ENCODE measurements at places on chromosomes 16 and 17. TPM values are rescaled to one million over a fixed set of nuclear protein-coding genes. Genes with fewer than 3 reads are reported as not detected.
A peak's percentile ranks its signal among the peaks of the same experiment; 100 is the strongest.

DNA sequence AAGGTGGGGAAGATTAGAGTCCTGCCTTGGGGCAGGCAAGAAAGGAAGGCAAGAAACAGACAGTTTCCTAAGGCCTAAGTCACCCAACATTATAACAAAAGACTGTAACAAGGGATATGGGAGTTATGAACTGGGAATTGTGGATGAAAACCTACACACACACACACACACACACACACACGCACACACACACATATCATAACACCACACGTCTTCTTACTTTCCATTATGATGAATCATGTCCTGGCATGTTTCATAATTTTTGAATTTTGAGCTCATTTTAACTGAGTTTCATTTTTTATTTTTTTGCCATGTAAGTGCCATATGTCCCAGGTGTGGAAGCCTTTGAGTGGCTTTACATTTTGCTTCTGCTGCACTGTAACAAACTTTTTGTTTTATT lies 29.9 kb downstream of the HS3ST2 start:
- no peak for DNase-seq

GRCh38 chr16:12829096-12829888 lies 25.6 kb upstream of the CPPED1 start:
- no peak for DNase-seq

DNA sequence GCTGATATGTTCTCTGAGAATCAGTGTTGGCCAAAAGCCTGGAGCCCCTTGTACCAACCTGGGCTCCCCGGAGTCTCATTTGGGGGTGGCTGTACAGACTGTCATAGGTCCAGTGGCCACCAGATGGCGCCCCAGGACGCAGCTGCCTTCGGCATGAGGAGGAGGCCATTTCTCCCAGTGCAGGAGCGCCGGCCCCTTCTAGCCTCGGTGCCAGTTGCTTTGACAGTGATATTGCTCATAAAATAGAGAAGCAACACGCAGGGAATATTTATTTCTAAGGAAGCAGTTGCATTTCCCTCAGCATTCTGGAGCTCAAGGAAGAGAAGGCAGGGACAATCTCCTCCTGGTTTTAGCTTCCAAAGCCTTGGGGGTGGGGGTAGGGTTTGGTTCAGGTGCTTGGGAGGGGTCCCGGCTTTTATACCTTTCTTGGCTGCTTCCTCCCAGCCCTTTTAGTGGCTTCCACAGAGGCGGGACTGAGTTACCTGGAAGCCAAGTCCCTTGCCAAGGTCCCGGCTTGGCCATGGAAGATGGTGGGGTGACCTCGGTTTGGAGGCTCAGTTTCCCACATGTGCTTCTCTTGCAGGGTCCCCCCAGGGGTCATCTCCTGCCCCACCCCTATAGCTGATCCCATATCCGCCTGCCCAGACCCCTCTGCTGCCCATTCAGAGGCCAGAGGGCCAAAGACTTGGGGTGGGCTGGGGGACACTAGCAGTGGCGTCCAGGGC lies 117.8 kb upstream of the CDC42EP4 start:
- peak; percentile 91 for DNase-seq

DNA sequence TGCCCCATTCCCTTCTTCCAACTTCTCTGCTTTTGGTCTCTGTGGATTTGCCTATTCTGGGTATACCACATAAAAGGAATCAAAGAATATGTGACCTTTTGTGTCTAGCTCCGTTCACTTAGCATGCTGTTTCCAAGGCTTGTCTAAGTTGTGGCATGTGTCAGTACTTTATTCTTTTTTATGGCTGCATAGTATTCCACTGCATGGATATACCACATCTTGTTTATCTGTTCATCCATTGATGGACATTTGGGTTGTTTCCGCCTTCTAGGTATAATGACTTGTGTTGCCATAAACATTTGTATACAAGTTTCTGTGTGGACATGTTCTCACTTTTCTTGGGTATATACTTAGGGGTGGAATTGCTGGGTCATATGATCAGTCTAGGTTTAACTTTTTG lies 432.6 kb downstream of the MAF start:
- DNase-seq = no peak

The AHSP gene
- not detected for total RNA-seq

DNA sequence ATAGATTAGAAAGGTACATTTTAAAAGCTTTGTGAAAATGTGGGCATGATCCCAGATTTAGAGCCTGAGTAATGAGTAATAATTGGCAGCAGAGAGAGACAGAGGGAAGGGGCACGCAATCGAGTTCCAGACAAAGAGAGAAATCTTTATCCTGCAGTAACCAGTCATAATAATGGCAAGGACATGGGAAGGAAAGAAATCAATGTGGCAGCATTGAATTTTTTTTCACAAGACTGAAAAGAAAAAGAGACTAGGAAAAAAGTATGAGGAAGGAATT lies 790.8 kb upstream of the SOX9 start:
- DNase-seq = no peak

The KAT7 gene
- 76.0 TPM for total RNA-seq

GRCh38 chr16:6345090-6345489 lies 987.6 kb upstream of the RBFOX1 start:
- DNase-seq = no peak

DNA sequence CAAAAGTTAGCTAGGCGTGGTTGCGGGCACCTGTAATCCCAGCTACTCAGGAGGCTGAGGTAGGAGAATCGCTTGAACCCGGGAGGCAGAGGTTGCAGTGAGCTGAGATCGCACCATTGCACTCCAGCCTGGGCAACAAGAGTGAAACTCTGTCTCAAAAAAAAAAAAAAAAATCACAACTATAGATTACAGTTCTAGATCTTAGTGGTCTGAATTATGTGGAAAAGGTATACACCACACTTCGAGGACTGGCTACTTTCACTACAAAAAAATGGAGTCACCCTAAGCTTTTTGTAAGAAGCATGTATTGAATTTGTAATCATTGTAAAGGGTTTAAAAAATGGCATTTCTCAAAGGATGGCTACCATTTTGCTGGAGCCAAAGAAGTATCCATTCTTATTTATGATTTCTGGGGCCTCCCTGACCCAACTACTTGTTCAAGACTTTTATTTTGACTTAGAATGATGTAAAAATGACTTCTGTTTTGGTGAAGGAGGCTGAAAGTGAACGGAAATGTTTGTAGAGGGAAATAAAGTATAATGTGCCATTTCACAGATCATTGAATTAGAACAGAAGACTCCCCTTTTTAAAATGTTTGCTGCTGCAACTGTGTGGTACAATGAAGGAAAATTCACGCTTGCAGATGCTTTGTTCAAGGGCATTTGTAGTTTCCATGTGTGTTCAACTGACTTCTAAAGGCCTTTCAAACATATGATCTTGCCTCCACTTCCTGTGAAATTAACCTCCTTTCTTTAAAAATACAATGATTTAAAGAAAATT lies 37.1 kb upstream of the NOL11 start:
- no peak for DNase-seq

The C1QL1 gene
- total RNA-seq = 0.68 TPM

- DNase-seq = no peak
Measured at GRCh38 chr17:10019941-10020451, 114.9 kb upstream of the RCVRN start.

The PLCD3 gene
- total RNA-seq = 4.6 TPM

DNA sequence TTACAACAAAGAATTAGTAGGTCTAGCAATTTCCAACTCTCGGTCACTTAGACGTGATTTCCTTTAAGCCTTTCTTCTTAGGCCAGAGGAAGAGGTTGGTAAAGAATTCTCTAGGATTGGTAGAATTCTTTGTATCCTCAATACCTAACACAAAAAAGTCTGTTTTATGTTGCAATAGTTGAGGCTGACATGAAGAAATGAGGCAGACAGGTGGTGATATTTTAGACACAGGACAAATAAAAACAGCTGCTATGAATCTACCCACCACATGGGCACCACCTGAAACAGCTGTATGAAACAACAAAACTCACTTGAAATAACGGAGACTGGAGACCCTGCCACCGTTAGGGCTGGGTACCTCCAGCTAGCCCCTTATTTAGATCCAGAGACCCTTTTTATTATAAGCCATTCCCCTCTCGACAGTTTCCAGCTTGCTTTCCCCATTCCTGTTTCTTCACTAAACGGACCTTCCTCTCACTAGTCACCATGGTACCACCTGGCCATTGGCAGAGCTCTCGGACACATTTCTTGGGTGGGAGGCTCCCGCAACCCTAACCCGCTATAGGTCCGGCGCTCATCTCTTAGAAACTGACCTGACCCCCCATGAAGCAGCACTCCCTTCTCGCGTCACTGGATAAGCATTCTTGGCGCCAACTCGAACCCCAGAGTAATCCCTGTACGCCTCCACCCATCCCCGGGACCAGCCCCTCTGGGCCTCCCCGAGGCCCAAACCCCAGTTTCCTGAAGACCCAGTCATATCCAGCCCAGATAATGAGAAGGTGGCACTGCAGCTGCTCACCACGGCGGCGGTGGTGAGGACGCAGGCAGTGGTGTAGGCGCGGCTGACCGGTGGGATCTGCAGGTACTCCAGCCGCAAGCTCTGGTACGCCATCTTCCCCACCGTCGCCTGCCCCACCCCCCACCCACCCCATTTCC lies at the start of gene DERL2:
Gene DERL2, minus strand, starts transcription at position 909 of the 936 bp plus-strand sequence. Its CDS starts 17 bp downstream, at position 892.
- DNase-seq = no peak

- no peak for DNase-seq
Measured at GRCh38 chr16:70678898-70679670, 6.8 kb downstream of the MTSS2 start.

DNA sequence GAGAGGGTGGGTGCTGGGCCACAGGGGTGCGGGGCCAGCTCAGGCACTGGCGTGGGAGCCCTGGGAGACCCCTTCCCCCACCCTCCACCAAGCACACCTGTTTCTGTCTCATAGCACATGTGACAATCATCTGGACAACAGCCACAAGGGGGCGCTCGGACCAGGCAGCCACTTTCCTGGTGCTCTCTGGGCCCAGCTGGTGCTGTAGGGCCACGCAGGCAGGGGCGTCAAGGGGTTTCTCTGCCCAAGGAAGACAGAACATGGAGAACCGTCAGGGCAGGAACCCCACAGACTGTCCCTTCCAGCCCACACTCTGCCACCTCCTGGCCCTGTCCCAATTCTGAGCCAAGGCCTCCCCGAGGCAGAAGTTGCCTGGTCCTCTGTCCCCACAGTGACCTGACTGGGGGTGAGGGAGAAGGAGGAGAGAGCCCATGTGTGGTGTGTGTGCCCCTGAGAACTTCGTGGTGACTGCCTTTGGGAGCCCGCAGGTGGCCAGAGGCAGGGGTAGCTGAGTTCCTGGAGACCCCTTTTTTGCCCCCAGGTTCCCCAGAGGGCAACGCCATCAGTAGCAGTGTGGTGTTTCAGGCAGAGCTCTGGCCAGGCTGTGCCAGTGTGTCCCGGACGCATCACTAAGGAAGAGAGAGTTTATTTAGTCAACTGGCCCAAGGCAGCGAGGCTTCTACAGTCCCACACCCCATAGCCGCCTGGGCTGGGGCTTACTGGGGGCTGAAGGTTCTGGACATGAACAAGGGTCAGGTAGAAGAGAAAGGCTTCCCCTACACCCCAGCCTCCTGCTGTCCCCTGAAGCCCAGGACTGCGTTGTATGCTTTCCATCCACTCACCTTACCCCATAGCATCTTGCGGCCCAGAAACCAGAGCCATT lies 3.1 kb upstream of the SETD6 start:
- peak; percentile 88 for DNase-seq

GRCh38 chr17:66372182-66372581 lies 69.8 kb downstream of the PRKCA start:
- no peak for DNase-seq

- no peak for DNase-seq
Measured at GRCh38 chr17:67427424-67427823, 50.3 kb downstream of the PITPNC1 start.

GRCh38 chr17:17139972-17140589 lies 66.1 kb downstream of the PLD6 start:
- DNase-seq = no peak

DNA sequence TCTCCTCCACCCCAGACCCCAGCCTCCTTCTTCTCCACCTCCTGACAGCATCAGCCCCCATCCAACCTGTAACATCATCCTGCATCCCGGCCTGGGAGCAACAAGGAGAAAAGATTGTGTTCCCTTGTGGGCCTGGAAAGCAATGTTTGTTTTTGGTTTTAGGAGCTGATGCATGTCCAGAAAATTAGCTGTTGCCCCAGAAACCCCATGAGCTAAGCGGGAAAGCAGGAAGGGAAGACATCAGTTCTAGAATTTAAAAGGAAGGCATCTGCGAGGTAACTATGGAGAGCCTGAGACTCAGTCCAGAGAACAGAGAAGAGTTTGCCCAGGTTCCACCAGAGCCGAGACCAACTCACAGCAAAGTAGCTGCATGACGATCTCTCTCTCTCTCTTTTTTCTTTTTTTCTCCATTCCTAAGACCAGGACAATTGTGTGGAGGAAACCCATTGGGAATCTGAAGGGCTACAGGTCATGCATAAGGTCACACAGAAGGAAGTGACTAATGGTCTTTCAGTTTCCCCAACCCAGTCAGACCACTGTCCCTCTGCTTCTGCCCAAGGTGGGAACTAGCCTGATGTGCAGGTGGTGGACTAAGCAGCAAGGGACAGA lies 124.4 kb downstream of the SLC39A11 start:
- DNase-seq = no peak

DNA sequence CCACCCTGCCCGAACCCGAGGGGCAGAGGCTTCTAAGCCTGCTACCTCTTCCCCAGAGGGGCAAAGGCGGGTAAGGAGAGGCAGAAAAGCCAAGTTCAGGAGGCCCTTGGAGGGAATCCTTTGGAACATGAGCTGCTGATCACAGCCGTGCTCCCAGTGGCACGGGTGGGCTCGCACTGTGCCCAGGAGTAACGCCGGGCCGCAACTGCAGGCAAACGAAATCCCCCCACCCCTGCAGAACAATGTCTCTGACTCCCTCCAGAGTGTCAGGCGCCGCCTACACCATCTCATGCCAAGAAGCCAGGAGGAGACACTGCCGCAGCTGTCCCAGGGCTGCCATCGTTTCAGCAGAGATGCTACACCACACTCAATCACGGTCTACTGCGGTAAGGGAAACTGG lies 8.9 kb downstream of the P4HB start:
- DNase-seq = no peak

DNA sequence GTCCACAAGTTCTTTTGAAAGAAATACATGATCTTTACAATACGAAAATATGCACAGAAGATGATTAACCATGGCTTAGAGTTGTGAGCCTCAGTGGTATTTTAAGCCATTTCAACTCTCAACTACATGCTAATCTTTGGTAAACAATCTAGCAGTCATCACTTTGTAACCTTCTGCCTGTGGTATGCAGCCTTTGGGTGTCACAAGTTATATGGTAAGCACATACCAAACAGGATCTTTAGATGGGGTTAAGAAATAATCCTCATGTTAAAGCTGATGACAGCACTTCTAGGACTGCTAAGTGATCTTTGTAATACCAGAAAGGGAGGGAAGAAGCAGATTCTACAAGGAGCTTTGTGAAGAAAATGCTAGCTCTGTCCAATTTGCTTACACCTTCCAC lies 74.3 kb downstream of the CA4 start:
- no peak for DNase-seq

GRCh38 chr16:20799599-20799998 lies 6.7 kb downstream of the ERI2 start:
- DNase-seq = no peak

The C16orf96 gene
- total RNA-seq = 0.13 TPM

GRCh38 chr16:57915267-57915666 lies 55.7 kb downstream of the CNGB1 start:
- DNase-seq = no peak

DNA sequence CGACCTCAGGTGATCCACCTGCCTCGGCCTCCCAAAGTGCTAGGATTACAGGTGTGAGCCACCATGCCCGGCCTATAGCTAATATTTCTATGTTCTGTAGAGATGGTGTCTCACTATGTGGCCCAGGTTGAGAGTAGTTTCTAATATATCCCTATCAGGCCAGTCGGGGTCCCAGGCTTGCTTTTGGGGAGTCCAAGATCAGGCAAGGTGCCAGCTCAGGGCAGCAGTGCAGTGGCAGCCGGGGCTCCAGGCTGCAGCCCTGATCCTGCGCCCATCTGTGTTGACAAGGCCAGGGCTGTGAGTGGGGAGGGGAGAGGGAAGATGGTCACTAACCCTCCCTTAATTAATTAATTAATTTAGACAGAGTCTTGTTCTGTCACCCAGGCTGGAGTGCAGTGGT lies 77.6 kb upstream of the CDC42EP4 start:
- no peak for DNase-seq

All from activated CD8-positive, alpha-beta T cell treated with anti-CD3 and anti-CD28 coated beads, Interleukin-2, amount 10 ng/mL, durations not matched to agents 7 days and 5 days (primary cell).